ENCODE measurements at places on chromosomes 1 and 21.
A peak's percentile ranks its signal among the peaks of the same experiment; 100 is the strongest.

- DNase-seq, result no peak
Measured at GRCh38 chr1:101371259-101371658, 134.4 kb downstream of the S1PR1 start.

GRCh38 chr1:181972256-181972655, 89.3 kb downstream of the ZNF648 start:
- no peak for DNase-seq

DNA sequence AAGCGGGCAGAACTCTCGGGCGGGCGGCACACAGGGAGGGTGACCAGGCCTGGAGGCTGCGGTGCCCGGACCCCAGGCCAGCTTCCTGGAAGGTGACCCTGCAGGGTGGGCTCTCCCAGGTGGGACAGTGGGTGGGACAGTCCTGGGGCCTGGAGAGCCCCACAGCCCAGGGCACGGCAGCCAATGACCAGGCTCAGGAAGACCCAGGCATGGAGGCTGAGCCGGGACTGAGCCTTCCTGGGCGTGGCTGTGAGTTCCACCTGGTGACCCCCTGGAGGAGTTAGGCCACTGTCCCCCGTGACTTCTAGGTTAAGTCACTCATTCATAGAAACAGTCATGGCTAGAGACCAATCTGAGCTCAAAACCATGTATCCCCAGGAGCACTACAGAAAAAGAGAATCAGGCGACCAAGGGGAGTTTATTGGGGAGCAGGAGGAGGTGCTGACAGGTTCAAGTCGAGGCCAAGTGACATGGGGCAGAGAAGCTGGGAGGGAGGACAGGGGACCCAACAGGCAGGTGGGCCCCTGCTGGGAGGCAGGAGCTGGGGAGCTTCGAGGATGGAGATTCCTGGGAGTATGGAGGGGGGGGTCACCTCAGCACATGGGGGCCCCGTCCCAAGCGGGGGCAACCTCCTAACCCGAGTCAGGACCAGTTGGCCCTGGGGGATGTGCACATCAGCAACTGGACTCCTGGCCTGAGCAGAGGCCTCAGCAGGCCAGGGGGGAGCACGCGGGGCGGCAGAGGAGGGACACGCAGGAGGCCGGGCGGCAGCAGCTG, 1.2 kb downstream of the KRTAP10-5 start:
- DNase-seq, result no peak

GRCh38 chr1:21115098-21115760, 61.5 kb downstream of the EIF4G3 start:
- no peak for DNase-seq

- DNase-seq, result no peak
Measured at GRCh38 chr1:30132602-30133286, 590.6 kb downstream of the MATN1 start.

- DNase-seq, result peak; percentile 33
Measured at GRCh38 chr1:37795340-37796125, 1.9 kb downstream of the MANEAL start.

DNA sequence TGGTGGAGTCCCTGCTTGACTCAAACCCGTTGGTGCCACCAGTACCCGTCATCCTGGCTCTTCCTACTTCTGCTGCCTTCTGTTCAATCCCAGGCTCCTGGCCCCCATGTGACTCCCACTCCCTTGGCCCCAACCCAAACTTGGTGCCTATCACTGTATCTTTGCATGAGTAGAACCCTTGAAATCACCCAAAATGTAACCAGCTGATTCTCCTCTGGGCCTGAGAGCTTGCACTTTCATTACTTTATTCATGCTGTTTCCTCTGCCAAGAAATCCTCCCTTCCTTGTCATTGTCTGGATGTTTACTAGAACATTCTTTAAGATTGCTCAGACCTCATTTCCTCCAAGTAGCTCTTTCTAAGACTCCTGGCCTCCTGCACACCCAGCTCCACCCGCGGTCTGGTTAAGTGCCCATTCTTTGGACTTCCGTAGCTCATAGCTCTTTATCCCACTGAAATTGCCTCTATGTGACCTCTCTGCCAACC, 15.7 kb downstream of the PTAFR start:
- DNase-seq, result no peak

GRCh38 chr1:151737479-151737878, 16.2 kb downstream of the RIIAD1 start:
- DNase-seq, result no peak

DNA sequence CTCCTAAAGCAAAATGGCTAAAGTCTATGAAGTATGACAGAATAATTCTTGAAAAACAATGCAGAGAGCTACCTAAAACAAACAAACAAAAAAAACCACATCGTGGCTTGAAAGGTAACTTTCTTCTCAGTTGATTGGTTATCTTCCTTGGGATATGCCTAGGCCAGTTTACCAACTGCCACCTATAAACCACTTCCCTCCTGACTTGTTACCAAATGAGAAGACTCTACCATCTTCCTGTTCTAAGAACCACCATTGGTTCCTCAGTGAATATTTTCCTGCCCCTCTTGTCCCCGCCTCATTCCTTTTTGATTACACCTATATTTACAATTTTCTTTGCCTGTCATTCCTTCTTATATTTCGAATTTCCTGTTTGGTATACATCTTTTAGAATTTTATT, 336.6 kb downstream of the SIPA1L2 start:
- DNase-seq, result no peak

DNA sequence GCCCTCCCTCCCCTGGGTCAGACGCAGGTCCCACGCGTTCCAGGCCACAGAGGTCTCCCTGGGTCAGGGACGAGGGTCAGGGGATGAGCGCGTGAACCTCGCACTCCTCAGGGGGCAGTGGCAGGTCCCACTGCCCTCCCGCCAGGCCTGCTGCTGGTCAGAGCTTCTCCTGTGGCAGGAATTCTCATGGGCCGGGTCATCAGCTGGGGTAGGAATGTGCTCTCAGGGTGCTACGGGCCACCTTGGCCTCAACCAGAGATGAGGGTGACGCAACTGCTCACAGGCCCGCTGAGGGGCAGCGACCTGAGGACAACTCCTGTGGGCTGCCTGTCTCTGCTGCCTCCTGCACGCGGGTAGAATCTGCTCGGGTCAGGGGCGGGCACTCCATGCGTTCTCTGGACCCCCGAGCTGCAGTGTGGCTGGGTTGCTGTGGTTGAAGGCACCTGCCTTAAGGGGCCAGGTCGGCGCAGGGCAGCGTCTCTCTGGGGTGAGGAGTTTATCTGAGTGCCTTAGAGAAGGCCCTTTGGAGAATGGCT, 128.8 kb downstream of the PRDM16 start:
- DNase-seq, result no peak

GRCh38 chr1:118902711-118903191, 85.4 kb downstream of the TBX15 start:
- no peak for DNase-seq

Measured in CD4-positive, alpha-beta T cell treated with Interleukin-12 subunit alpha and Interleukin-12 subunit beta, for 1 hour (primary cell).